ENCODE measurements at places on chromosomes 6 and 20. TPM values are rescaled to one million over a fixed set of nuclear protein-coding genes. Genes with fewer than 3 reads are reported as not detected.

The SAMD10 gene
- total RNA-seq = 23.7 TPM

The TRIM40 gene
- 0.29 TPM for total RNA-seq

DNA sequence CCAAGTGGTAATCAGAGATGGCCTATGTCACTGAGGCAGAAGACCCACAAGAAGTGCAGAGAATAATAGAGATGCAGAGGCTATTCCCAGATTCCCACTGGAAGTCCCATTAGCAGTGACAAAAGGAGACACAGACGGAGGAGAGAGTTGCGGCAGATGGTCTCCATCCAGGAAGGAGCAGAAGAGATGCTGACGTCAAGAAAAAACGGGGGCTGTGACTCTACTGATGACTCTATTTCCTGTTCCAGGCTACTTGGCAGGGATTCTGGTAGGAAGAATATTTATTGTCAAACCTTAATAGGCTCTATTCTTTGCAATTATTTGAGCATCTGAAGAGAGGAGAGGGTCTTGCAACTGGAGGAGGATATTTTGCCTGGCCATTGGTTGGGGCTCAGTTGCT, 246.0 kb upstream of the ECI2 start:
- H3K36me3 ChIP-seq = no peaks in the 10 kb centered on the region
- DNase-seq = no peak
- H3K27me3 ChIP-seq = no peaks in the 10 kb centered on the region
- H3K4me1 ChIP-seq = no peaks in the 10 kb centered on the region
- no peak overlapping the region for H3K4me3 ChIP-seq

The RXRB gene
- 78.2 TPM for total RNA-seq

- no peak overlapping the region for H3K27ac ChIP-seq
- no peak for DNase-seq
- no peak overlapping the region for H3K4me3 ChIP-seq
- H3K27me3 ChIP-seq = no peaks in the 10 kb centered on the region
Observed at GRCh38 chr6:144528743-144529425, 243.7 kb downstream of the UTRN start.

DNA sequence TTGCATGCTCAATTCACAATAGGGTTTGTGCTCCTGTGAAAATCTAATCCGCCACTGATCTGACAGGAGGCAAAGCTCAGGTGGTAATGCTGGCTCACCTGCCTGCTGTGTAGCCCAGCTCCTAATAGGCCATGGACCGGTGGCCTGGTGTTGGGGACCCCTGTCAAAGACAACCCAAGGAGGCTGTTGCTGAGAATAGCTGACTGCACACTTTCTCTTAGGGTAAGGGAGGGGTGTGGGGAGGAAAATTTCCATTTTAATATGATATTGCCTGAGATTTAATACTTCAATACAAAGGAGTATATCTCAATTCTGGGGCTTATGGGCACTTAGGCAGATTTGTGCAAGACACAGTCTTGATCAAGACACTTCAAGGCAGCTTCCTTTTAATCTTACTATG, 105.8 kb downstream of the ALDH8A1 start:
- no peak for DNase-seq
- peaks cover 10% of the 10 kb centered on the region for H3K4me1 ChIP-seq
- no peak overlapping the region for H3K27ac ChIP-seq
- H3K36me3 ChIP-seq = no peaks in the 10 kb centered on the region
- no peaks in the 10 kb centered on the region for H3K27me3 ChIP-seq

DNA sequence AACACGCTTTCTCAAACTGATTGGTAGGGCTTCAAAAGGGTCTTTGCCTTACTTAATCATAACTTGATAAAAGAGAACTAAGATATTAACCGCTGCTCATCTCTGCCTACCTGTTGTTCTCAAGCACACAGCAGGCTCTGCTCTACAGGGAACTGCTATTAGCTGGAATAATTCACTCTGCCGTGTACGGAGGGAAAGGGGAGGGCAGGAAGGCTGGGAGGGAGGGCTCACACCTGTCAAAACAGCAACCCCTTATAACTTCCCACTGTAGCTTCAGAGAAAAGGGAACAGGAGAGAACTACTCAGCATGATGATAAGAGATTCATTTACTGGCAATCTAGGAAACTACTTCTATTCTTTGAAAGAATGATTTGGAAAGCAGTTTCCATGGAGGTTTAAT, 75.1 kb downstream of the ZMYND8 start:
- no peak for DNase-seq
- H3K27ac ChIP-seq = peak overlapping the region; percentile 24
- no peak overlapping the region for H3K4me3 ChIP-seq
- peaks cover 17% of the 10 kb centered on the region for H3K4me1 ChIP-seq

DNA sequence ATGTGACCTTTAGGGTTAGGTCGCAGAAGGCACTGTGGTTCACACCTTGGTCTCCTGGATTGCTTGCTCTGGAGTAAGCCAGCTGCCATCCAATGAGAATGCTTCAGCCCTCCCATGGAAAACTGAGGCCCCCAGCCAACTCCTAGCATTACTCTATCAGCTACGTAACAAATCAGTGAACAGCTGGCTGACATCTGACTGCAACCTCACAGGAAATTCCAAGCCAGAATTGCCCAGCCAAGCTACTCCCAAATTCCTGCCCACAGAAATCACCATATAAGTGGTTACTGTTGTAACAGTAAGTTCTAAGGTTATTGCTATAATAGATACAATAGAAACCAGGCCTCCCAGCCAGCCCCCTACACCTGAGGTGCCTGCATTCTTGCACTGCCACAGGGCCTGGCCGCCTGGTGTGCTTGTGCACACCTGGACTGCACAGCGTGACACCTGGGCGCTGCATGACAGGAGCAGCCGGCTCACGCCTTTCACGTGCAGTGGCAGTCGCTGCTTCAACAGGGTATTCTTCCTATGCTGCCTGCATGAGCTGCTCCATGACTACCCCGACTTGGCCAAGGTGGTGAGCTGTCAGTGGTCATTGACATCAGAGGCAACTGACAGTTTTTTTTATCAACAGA, 429.7 kb upstream of the RUNX2 start:
- no peaks in the 10 kb centered on the region for H3K36me3 ChIP-seq
- no peak overlapping the region for H3K4me3 ChIP-seq
- no peak overlapping the region for H3K27ac ChIP-seq
- H3K27me3 ChIP-seq = peaks cover 12% of the 10 kb centered on the region
- H3K4me1 ChIP-seq = no peaks in the 10 kb centered on the region
- no peak for DNase-seq

The METTL24 gene
- not detected for total RNA-seq

The RIMS1 gene
- total RNA-seq = 1.4 TPM

The RIMS4 gene
- total RNA-seq = 0.40 TPM

- no peaks in the 10 kb centered on the region for H3K27me3 ChIP-seq
- H3K4me1 ChIP-seq = peaks cover 29% of the 10 kb centered on the region
- H3K36me3 ChIP-seq = peaks cover 44% of the 10 kb centered on the region
- H3K4me3 ChIP-seq = peak overlapping the region; percentile 76
- peak; percentile 91 for DNase-seq
Observed at GRCh38 chr6:27545271-27546046, 72.6 kb upstream of the ZNF184 start.

The CRYBG1 gene
- 45.4 TPM for total RNA-seq

DNA sequence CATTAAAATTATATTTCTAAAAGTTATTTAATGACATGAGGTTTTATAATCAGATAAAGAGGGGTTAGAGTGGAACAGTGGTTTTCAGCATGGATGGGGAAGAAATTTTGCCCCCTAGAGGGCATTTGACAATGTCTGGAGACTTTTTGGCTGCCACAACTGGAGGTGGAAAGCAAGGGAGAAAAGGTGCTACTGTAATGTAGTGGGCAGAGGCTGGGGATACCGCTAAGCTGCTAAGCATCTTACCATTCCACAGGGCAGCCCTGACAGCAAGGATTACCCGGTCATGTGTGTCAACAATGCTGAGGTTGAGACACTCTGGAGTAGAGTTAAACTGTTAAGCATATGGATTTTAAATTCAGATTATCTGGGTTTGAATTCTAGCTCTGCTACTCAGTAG, 52.9 kb upstream of the FABP7 start:
- no peak overlapping the region for H3K27ac ChIP-seq
- no peaks in the 10 kb centered on the region for H3K36me3 ChIP-seq
- DNase-seq = peak; percentile 42
- H3K4me1 ChIP-seq = no peaks in the 10 kb centered on the region
- H3K27me3 ChIP-seq = no peaks in the 10 kb centered on the region

DNA sequence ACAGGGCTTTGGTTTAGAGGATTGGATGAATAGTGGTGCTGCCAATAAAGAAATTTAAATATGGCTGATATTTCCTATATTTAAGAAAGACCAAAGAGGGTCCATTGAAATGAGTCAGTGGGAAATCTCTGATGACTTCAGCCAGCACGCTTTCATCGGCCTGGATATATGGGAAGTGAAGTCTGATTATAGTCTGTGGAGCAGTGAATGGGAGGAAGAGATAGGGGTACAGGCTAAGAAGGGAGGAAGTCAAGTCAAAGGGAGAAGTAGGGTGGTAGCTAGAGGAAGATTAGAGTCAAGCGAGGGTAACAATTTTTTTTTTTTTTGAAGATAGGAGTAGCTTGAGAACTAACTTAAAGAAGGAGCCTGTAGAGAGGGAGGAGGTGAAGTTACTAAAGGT, 22.7 kb downstream of the SLC16A10 start:
- H3K4me3 ChIP-seq = no peak overlapping the region
- DNase-seq = no peak
- H3K36me3 ChIP-seq = no peaks in the 10 kb centered on the region
- H3K27ac ChIP-seq = no peak overlapping the region

Measured in Calu3 (cell line).